Astrocyte (in vitro differentiated cells and primary cell): ENCODE measurements at places on chromosomes 6 and 20. TPM values are rescaled to one million over a fixed set of nuclear protein-coding genes. Genes with fewer than 3 reads are reported as not detected.
A peak's percentile ranks its signal among the peaks of the same experiment; 100 is the strongest.

GRCh38 chr20:13990465-13990864 is at the start of gene SEL1L2:
Gene SEL1L2 (minus strand): TSS chr20:13990614. CDS start chr20:13990534, 80 bp downstream.
- no peaks in the 10 kb centered on the region for H3K27me3 ChIP-seq
- DNase-seq = no peak
- no peak within 1 kb of the TSS for H3K4me3 ChIP-seq
- H3K4me1 ChIP-seq = no peaks in the 10 kb centered on the region
- H3K27ac ChIP-seq = no peak within 1 kb of the TSS

- no peaks in the 10 kb centered on the region for H3K36me3 ChIP-seq
- peak; percentile 21 for DNase-seq
- no peak overlapping the region for H3K27ac ChIP-seq
Measured at GRCh38 chr6:70369332-70369950, 43.9 kb upstream of the FAM135A start.

- H3K4me1 ChIP-seq = peaks cover 10% of the 10 kb centered on the region
- H3K4me3 ChIP-seq = no peak overlapping the region
- H3K27ac ChIP-seq = peak overlapping the region; percentile 23
- DNase-seq = peak; percentile 71
- H3K27me3 ChIP-seq = no peaks in the 10 kb centered on the region
- peaks cover 3% of the 10 kb centered on the region for H3K36me3 ChIP-seq
Measured at GRCh38 chr6:87660226-87660911, 41.7 kb downstream of the AKIRIN2 start.

GRCh38 chr6:112004201-112005012 is 49.5 kb upstream of the CCN6 start:
- no peak for DNase-seq
- no peak overlapping the region for H3K4me3 ChIP-seq
- H3K4me1 ChIP-seq = peaks cover 5% of the 10 kb centered on the region
- H3K27ac ChIP-seq = no peak overlapping the region
- no peaks in the 10 kb centered on the region for H3K27me3 ChIP-seq

DNA sequence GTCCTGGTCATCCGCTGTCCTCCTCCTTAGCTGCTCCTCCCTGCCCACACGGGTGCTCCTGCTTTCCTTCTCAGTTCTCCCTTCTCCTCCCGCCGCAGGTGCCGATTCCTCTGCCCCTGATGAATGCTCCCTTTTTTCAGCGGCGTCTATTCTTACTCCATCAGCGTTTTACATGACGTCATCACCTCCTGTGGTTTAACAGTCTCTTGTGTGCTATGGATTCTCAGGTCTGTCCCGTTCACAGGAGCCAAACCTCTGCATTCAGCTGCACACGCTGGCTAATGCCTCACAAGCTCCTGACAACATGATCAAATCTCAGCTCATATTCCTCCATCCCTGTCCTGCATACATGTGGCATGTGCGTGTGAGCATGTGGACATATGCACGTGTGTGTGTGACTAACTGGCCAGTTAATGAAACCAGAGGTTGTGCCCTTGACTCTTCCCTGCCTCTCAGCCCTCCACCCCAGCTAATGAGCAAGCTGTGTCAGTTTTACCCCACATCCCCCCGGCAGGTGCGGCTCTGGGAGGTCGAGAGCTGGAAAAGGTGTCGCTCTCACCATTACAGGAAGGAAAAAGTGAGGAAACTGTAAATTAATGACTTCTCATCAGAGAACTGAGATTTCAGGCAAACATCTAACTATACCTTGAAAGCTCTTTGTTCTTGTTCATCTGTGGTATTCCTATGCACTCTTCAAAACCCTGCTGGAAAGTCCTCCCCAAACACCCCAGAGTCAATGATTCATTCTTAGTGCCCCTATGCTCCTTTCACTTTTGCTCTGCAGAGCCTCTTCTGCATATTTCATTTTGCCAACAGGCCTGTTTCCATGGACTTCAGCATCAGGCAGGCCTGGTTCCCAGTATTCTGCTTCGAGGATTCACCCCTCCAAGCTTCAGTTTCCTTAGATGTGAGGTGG is 163.1 kb downstream of the TTLL2 start:
- H3K4me1 ChIP-seq = no peaks in the 10 kb centered on the region
- no peaks in the 10 kb centered on the region for H3K36me3 ChIP-seq
- no peaks in the 10 kb centered on the region for H3K27me3 ChIP-seq
- no peak overlapping the region for H3K27ac ChIP-seq
- no peak for DNase-seq

- no peaks in the 10 kb centered on the region for H3K27me3 ChIP-seq
- no peak for DNase-seq
- no peaks in the 10 kb centered on the region for H3K36me3 ChIP-seq
- H3K4me1 ChIP-seq = no peaks in the 10 kb centered on the region
Measured at GRCh38 chr20:55882910-55883309, 122.4 kb downstream of the CBLN4 start.

The TMEM170B gene
- 1.5 and 2.5 TPM in 2 replicates for total RNA-seq
